ENCODE measurements at places on chromosomes 5 and 9.

GRCh38 chr5:96079075-96079474 lies 117.4 kb upstream of the ELL2 start:
- DNase-seq, result no peak

DNA sequence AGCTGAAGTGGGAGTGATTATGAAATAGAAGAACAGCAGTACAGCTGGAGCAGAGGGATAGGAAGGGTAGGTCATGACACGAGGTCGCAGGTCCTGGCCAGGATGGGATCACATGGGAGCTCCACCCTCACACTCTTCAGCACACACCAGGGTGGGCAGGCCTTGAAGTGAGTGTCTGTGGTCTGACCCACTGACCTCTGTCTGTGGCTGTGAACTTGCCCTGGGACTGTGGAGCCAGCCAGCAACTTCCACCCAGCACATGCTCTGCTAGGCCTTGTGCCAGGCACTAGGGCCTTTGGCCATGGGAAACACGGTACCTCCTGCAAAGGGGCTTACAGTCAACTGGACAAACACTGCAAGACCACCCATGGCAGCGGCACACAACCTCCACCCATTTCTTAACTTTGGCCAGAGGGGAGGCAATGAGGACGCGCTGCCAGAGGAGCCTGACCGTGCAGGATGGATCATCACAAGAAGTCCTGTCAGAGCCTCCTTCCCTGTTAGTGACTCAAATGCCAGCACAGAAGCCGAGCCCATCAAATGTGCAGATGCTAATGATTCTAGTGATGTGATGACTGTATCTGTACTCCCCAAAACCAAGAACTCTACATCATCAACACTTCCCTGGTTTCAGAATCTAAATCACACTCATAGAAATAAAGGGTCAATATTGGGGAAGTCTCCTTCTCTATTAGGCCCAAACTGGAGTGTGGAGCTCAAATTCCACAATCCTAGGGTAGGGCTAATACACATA lies 113.6 kb downstream of the DPYSL3 start:
- no peak for DNase-seq

- DNase-seq, result no peak
These were observed 15.1 kb downstream of the SYK start for GRCh38 chr9:90816690-90817089.

DNA sequence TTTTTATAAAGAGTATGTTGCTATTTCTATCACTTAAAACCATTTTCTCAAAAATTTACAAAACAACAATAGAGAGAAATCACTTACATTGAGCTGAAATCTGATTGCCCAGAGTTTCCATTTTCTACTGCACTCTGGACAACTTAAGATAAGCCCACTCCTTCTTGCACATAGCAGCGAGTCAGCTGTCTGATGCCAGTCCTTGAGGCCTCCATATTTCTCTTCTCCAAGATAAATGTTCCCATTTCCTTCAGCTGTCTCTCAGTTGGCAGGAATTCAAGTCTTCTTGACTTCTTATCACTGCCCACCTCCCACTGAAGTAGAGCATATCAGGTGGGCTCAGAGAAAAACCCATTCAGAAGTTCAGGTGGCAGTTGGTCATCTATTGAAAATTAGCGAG lies 78.5 kb upstream of the PIP5K1B start:
- DNase-seq, result no peak

- no peak for DNase-seq
These were observed 78.4 kb downstream of the SEMA5A start for GRCh38 chr5:9467199-9468059.

Data from activated effector memory CD4-positive, alpha-beta T cell treated with Interleukin-2 at 50 U/mL for 16 hours (primary cell).